ENCODE measurements at places on chromosomes 2 and 18. TPM values are rescaled to one million over a fixed set of nuclear protein-coding genes. Genes with fewer than 3 reads are reported as not detected.

The E2F6 gene
- 1.9 TPM for total RNA-seq

The AP1S3 gene
- total RNA-seq = not detected

The COX7A2L gene
- 35.2 TPM for total RNA-seq

The LYPD6B gene
- not detected for total RNA-seq

The RGPD4 gene
- total RNA-seq = not detected

The NDUFV2 gene
- 48.6 TPM for total RNA-seq

The MAP3K19 gene
- not detected for total RNA-seq

The DARS1 gene
- 11.6 TPM for total RNA-seq

The CRYGD gene
- not detected for total RNA-seq

The PSME4 gene
- total RNA-seq = 14.9 TPM

The NRP2 gene
- 39.7 TPM for total RNA-seq

DNA sequence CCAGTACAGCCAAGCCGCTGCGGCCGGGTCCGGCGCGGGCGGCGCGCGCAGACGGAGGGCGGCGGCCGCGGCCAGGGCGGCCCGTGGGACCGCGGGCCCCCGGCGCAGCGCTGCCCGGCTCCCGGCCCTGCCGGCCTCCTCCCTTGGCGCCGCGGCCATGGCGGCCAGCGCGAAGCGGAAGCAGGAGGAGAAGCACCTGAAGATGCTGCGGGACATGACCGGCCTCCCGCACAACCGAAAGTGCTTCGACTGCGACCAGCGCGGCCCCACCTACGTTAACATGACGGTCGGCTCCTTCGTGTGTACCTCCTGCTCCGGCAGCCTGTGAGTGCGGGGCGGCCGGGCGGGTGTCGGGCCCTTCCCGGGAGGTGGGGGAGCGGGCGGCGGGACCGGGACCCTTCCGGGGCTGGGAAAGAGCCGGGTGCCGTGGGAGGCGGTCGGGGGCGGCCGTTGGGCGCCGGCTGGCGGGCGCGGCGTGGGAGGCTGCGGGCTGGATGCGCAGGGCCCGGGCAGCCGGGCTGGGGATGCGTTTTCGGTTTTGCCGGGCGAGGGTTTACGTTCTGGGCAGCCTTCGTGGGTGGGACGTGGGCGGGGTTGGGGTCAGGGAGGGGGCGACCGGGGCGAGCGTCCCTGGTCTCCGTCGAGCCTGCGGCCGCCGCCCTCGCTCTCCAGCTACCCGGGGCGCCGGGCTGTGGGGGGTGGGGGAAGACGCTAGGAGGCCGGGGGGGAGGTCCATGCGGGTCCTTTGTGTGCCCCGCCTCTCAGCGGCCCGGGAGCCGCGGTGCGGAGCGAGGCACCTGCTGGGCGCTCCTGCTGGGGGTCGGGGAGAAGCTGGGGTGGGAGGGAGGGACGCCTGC, 537 bp downstream of the AGFG1 start:
- no peak for DNase-seq

DNA sequence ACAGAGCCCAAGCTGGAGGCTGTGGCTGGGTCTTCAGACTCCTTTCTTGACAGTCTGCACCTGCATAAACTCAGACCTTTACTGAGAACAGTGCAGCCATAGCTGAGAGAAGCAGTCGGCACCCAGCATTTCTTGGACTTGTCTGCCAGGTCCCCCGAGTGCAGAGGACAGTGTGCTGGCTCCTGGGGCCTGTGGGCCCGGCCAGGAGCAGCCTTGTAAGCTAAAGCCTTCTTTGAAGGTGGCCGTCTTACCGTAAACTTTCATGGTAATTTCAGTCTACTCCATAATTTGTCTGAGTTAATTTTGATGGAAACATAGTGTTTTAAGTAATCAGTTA, 70.9 kb downstream of the LRRFIP1 start:
- no peak for DNase-seq

GRCh38 chr2:109549016-109549590, 64.7 kb downstream of the SEPTIN10 start:
- no peak for DNase-seq

DNA sequence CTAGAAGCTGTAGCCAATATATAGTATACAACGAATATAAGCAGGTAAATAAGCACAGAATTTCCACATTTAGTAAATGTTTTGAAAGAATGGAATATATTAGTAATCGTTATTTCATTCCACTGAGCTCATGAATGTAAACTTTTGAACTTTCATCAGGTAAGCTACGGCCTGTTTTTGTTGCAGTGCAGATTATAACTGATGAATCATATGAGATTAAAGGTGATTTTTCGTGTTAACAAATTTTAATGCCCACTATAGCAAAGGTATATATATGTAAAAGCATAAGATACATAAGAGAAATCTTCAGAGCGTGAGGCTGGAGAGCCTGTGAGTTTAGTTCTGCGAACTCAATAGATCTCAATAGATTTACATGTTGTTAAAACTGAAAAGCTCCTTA, 1.1 kb downstream of the SCYGR1 start:
- no peak for DNase-seq

GRCh38 chr2:6913415-6914157, 3.6 kb upstream of the RNF144A start:
- no peak for DNase-seq

GRCh38 chr2:157319795-157320194, 5.8 kb downstream of the ERMN start:
- no peak for DNase-seq

DNA sequence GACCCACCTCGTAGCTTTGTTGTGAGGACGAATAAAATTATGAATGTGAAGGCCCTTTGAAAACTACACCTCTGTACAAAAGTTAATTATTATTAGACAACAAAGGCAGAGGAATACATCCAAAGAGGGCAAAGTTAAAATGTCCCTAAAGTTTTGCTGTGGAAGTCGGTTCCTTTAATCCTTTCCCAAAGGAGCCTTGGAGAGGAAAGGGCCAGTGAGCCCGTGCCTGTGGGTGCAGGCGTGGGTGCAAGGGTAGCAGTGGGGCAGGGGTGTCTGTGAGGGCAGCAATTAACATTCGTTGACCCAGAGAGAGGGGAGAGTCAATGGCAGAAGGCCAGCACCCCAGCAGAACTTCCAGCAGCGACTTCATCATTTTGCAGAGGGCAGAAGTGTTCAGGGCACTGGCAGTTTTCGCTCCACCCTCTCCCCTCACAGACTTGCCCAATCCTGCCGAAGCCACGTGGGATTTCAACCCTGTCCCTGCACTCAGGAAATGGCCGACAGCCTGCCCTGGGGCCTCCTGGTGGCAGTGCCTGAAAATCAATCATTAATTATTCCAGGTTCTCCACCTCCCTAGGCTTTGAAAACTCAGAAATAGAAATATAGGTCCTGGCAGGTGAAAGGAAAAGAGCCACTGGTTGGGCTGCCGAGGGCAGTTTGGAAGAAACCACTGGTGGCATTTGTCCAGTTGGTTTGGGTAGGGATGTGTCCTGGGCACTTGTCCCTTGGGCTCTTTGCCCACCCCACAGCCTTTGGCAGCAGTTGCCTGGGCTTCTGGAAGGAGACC, 4.2 kb upstream of the PAX8 start:
- DNase-seq = peak; percentile 40

GRCh38 chr2:40554665-40555294, 102.9 kb upstream of the SLC8A1 start:
- no peak for DNase-seq

- DNase-seq = no peak
Measured at GRCh38 chr2:9690252-9690651, 59.5 kb upstream of the YWHAQ start.

- no peak for DNase-seq
Measured at GRCh38 chr18:25736516-25736915, 353.9 kb downstream of the SS18 start.

GRCh38 chr2:216714376-216714775, 19.0 kb upstream of the IGFBP5 start:
- no peak for DNase-seq

- no peak for DNase-seq
Measured at GRCh38 chr2:55314985-55315384, 46.0 kb upstream of the MTIF2 start.

DNA sequence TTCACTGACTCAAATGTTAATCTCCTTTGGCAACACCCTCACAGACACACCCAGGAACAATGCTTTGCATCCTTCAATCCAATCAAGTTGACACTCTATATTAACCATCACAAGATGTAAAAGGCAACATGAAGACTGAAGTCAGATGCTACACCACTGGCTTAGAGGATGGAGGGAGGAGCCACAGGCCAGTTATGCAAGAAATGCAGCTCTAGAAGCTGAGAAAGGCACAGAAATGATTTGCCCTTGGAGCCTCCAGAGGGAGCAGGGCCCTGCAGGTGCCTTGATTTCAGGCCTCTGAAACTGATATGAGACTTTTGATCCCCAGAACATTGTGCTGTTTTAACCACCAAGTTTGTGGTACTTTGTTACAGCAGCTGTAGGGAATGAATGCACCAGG, 276.3 kb downstream of the KCNS3 start:
- no peak for DNase-seq

- DNase-seq = no peak
Measured at GRCh38 chr18:8367217-8367988, 241.8 kb upstream of the RAB12 start.

GRCh38 chr2:19219060-19219459, 139.4 kb downstream of the OSR1 start:
- no peak for DNase-seq

- DNase-seq = no peak
Measured at GRCh38 chr2:233799087-233799665, 21.0 kb downstream of the MROH2A start.

DNA sequence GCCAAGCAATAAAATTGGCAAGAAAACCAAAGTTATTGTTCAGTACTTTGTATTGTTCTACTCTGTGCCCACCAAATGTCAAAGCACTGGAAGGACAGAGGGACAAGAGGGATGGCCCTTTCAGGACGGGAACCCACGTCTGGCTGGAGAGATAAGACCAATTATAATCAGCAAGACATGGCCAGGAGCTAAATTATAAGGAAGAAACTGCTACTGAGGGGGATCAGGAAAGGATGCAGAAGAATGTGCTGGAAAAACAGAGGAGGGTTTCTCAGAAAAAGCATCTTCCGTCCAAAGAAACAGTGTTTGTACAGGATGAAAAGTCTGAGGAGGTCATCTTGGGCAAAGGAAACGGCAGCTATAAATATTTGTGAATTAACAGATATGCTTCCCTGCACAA, 46.4 kb upstream of the NARS1 start:
- no peak for DNase-seq

DNA sequence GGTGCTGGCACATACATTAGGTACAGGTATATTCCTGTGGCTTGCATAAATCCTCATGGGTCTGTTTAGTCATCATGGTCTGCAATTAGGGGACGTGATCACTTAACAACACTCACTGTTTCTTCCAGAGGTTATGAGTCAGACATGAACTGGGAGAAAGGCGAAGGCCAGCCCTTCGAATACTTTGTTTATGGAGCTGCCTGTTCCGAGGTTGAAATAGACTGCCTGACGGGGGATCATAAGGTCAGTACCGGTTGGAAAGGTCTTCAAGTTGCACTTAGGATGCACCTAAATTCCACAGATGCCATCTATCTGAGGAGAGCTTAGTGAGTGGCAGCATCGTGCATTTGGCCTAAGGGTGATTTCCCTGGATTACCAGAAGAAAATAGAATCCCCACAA, 76.9 kb downstream of the AOX1 start:
- DNase-seq = no peak

DNA sequence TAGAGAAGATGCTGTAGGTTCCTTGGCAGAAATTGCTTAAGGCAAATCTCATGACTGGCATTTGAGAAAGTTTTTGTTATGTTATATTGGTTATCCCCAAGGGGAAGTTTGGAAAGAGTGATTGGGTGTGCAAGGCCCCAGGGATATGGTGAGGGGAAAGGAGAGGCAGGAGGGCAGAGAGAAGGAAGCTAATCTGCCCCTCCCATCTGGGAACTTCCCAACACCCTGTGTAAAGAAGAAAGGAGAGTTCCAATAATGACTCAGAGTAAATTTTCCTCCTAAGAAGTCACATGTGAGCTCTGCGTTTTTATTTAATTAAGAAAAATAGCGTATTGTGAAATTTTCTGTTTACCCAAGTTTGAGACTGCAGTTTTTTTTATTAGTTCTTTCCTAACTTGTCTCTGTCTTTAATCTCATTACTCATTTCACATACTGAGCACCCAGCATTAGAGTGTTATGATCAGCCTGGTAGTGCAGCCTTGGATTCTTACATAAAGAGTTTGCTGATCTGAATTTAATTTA, 3.1 kb upstream of the KYNU start:
- no peak for DNase-seq

GRCh38 chr2:20447437-20448245, 767 bp downstream of the RHOB start:
- no peak for DNase-seq

- DNase-seq = no peak
Measured at GRCh38 chr2:64865073-64865830, 123.9 kb upstream of the SLC1A4 start.
